H54 (cell line): ENCODE measurements at places on chromosomes 11 and 22.

DNA sequence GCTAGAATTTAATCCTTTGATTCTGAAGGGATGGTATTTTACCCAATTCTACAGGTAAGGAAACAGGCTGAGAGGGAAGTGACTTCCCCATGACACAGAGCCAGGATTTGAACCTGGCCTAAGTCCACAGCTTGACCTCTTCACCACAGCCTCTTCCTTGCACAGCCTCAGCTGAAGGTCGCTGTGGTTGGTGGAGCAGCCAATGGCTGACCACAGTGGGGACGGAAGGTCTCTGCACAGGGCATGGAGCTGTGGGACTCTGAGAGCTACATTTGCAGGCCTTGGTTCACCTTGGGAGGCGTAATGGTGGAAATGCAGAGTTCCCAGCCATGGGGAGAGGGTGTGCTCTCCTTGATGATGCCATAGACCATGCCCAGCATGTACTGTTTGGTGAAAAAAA, 295.0 kb downstream of the DDX10 start:
- no peak for DNase-seq

GRCh38 chr11:94595076-94595475, 27.9 kb downstream of the PIWIL4 start:
- no peak for DNase-seq

DNA sequence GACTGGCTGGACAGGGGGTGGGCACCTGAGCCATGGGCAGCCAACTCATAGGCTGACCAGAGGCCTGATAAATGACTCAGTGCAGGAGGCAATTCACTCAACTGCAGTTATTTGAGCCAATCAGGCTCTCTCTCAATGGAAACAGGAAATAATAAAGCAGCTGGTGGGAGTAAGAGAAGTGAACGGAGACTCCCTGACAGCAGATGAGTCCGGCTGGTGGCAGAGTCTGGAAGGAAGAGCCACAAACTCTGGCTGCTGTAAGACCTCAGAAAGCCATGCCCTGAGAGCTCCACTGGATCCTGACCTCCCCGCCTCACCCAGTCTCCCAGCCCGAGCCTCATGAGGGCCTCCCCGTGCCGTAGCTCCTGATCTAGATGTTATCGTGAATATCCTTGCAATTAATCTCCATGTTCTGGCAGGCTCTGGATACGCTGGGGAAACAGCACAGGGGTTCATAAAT, 69.8 kb downstream of the TRIM29 start:
- peak; percentile 73 for DNase-seq

- DNase-seq = no peak
Measured at GRCh38 chr11:119126675-119127268, 5.4 kb downstream of the HINFP start.

DNA sequence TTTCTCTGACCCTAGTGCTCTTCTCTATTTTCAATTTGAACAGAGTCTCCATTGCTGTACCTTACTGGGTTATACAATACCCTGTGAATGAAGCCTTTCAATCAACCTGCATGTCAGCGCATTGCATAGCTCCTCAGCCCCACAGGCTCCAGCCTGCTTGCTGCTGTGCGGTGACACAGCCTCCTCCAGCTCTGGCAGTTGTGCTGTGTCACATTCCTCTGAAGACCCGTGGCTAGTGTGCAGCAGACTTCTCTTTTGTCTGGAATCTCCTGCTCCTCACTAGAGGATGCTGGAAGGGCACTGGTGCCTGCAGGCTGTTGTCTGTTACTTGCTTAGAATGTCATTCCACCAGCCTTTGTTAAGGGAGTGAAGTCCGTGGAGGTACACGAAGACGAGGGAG, 390.1 kb upstream of the B3GAT1 start:
- DNase-seq = no peak

GRCh38 chr11:102864724-102865123, 10.1 kb downstream of the MMP12 start:
- DNase-seq = no peak

- DNase-seq = no peak
Measured at GRCh38 chr11:134632347-134633119, 220.5 kb upstream of the B3GAT1 start.

GRCh38 chr11:45385844-45386243, 99.7 kb upstream of the SYT13 start:
- no peak for DNase-seq

DNA sequence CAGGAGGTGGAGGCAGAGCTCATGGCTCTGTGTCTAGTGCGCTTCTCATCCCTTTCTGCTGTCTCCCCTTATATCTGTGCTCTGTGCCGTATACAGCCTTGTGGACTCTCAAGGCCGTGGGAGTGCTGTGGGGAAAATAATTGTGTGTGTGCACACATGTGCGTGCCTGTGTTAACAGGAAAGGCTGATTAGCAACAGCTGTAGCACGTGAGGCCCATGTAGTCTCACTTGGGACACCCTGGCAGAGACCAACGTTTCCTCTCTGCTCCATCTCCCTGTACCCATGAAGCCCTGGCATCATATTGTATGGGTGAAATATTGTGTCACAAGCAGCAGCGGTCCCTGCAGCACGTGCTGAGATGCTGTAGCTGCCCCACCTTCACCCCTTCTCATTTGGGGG, 109.3 kb downstream of the LRRC32 start:
- DNase-seq = no peak

- DNase-seq = no peak
Measured at GRCh38 chr22:33597274-33597985, 322.8 kb downstream of the LARGE1 start.

GRCh38 chr11:102260241-102260640, 57.0 kb upstream of the BIRC3 start:
- DNase-seq = no peak

- DNase-seq = no peak
Measured at GRCh38 chr11:73218106-73218829, at the start of gene P2RY2. Gene P2RY2, plus strand, starts transcription at chr11:73218281. Its CDS starts 15,879 bp downstream, at chr11:73234160.

DNA sequence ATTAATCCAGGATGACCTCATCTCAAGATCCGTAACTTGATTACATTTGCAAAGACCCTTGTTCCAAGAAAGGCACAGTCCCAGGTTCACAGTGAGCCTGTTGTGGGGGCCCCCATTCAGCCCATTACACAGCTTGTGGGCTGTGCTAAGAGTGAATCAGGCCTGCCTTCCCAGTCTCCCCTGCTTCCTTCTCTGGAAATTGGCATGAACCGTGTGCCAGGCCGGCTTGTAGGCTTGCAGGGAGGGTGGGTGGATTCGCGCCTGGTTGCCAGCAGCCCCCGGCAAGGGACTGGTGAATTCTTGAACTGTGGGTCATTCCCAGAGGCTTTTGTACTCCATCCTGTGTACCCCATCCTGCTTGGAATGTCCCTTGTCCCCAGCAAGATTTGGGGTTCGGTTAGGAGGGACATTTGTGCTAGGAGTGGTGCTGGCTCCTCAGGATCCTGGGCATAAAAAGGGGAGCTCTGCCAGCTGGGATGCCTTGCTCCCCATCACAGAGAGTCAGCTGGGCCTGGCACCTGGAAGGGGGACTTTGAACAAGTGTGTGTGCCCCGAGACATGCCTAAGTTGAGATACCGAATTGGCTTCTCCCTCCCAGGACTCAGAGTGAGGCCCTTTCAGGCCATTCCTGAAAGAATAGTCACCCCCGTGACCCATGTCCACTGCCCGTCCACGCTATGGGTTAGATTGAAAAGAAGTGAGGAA, 818.2 kb downstream of the BRD1 start:
- no peak for DNase-seq

- no peak for DNase-seq
Measured at GRCh38 chr11:66646828-66647227, 8.3 kb downstream of the RBM4 start.

DNA sequence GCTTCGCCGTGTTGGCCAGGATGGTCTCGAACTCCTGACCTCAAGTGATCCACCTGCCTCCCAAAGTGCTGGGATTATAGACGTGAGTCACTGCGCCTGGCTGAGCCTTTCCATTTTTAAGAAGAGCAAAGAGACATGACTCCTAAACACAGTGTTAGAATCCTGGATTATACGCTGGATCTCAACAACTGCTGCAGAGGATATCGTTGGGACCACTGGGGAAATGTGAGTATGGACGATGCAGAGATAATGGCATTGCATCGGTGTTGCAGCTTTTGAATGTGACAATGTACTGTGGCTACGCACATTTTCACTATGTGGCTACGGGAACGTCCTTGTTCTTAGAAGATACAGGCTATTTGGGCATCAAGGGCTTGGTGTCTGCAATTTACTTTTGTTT, 6.2 kb downstream of the MRGPRF start:
- no peak for DNase-seq

DNA sequence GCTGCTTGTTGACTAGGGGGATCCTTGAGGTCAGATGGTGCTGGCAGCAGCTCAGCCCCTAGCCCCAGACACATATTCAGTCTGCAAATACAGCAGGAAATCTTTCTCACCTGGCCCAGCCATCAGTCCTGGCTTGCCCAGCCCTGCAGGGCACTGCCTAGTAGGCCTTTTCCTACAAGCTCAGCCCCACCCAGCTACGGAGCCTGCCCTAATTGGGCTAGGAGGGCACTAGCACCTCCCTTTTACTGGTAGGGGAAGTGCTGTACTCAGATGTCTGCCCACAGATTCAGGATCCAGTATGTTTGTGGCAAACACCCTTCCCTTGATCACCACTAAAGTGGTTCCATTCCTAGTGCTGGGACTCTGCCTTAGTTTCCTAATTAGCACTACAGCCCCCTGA, 257.1 kb upstream of the CADM1 start:
- DNase-seq = no peak

- no peak for DNase-seq
Measured at GRCh38 chr11:17687946-17688670, 31.3 kb upstream of the MYOD1 start.

DNA sequence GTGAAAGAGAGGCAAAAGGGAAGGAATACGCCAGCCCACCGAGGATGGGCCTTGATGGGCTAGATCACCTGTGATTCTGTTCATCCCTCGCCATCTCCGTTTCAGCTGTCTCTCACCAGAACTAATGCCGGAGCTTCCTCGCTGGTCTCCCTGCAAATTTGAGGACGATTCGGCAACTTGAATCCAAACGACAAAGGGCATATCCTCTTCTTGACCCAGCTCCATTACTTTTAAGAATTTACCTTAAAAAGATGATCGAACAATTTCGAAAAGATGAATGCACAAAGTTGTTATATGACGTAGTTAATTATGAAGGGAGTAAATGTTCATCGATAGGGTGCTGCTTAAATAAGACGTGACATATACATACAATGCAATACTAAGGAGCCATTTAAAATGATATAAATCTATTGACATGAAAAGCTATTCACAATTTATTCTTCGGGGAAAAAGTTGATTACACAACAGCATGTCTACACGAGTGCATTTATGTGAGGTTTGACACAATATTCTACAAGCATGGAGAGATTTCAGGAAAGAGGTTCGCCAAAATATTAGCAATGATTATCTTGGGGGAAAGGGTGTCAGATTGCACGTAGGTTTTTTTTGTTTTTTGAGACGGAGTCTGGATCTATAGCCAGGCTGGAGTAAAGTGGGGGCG, 937 bp upstream of the FAM168A start:
- no peak for DNase-seq

DNA sequence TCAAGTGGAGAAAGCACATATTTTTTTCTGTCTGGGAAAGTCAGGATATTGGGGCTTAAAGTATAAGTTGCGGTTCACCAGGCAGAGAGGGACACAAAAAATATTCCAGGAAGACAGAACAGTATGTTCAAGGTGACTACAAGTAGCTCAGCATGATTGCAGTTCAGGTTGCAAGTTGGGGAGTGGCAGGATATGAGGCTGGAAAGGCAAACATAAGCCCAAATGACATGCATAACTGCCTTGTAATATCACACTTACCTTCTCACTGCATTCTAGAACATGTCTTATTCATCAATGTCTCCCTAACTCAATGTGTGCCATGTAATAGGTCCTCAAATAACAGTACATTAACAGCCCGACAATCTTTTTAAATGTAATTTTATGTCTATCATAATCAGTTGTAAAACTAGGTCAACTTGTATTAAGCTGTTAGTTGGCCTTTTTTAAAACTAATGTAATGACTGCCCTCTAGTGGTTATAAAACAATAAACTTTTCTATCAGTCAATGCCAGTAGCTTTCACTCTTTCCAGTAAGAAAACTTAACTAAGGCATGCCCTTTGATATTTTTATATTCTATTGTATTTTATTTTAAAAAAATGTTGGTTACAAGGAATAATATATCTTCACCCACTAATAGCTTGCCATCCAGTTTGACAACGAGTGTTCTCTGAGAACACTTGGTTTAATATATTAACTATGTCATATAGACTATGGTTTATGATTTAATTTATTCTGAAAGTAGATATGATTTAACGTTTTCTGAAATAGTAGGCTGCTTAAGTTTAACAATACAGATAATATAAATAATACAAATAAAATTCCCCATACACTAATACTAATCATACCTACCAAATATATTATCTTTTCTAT, 39.4 kb upstream of the CFAP300 start:
- DNase-seq = no peak

DNA sequence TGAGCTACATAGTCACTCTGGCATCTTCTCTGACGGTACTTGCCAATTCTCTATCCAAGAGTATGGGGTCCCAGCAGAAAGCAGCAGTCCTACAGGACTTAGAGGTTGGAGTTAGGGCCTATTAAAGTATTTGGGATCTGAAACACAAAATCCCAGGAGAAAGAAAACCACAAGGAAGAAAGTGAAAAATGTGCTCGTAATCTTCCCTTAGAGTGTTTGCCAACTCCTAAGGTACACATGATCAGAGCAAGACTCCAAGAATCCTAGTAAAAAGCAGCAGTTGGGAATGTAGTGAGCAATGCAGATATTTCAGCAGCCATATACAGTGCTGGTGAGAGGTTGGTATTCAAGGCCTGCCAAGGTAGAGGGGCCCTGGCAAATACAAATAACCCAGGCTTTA, 71.6 kb downstream of the EXT2 start:
- DNase-seq = no peak

GRCh38 chr11:31922450-31922849, 111.3 kb upstream of the PAX6 start:
- DNase-seq = no peak

DNA sequence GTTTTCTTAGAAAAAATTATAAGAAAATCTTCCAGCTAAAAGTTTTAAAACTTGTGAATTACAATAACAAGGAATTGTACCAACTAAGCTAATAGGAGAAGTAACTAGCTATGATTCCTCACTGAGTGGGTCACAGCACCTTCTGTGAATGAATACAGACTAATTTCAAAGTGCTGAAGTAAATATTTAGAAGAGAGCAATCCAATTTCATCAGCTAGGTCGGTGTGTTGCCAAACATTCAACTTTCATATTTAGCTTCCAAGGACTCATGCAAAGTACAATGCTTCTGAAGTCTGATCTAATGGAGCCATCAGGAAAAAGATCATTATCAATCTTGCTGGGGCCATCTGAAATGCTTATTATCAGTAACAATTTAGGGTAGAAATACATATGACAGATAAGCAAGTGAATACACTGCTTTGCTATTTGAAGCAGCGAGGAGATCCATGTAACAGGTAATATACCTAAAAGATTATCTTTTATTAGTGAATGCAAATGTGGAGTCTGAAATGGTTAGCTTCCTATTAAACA, 750.6 kb upstream of the CCDC90B start:
- no peak for DNase-seq
